GM12891 (cell line): ENCODE measurements at places on chromosomes 12 and 14.

DNA sequence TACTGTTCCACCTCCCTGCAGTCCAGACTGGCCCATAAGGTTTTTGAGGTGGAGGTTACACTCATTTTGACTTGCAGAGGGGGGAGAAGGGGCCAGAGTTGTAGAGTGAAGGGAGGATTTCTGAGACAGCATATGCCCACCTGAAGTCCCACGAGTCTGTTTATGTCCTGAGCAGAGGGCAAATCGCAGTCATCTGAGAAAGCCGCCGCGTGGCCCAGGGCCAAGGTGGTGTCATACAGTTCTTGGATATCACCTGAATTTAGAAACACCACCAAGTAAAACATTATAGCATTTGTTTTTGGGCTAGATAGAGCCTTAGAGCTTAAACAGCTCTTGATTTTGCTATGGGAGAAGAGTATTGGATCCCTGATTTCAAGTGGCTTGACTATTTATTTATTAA is 30.9 kb downstream of the TDG start:
- DNase-seq, result no peak

- no peak for DNase-seq
Measured at GRCh38 chr12:87119713-87120112, 863.5 kb upstream of the MGAT4C start.

- DNase-seq, result no peak
Measured at GRCh38 chr12:75446857-75447256, 33.7 kb upstream of the GLIPR1 start.

- DNase-seq, result no peak
Measured at GRCh38 chr12:9034095-9034494, 44.7 kb downstream of the KLRG1 start.

- DNase-seq, result no peak
Measured at GRCh38 chr12:8606890-8607289, 5.8 kb downstream of the AICDA start.

DNA sequence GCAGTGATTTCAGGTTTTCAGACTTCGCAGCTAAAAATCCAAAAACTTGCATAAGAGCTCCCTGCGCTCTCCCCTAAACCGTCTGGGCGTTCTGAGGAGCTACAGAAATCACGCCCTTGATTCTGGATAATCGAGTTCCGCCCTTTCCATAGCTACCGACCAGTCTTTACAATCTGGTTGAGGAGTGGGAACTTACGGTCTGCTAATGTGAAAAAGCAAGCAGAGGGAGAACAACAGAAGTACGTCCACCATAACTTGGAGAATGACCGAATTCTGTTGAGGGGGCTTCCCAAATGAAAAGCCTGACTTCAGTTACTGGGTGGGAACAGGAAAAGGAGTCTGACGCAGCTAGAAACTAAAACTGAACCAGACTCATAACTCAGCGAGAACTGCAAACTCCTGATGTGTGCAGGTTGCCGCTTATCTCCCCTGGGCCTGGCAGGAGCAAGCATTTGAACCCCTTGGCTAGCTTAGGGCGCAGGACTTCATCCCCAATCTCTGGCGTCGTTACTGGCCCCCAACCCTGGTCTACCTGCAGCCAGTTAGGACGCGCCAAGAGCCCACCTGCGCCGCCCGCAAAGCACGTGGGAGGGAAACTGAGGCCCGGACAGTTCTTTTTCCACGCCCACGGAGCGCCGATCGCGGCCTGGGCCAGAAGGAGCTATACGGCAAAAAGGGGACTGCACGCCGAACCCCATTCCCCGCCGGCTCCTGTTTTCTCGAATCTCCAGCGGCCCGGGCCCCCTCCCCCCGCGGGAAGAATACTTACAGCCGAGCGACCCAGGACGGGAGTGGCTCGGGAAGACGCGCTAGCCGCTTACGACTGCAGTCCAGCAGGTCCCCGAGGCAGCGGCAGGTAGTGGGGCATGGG is 838 bp downstream of the LRIG3 start:
- peak; percentile 20 for DNase-seq

DNA sequence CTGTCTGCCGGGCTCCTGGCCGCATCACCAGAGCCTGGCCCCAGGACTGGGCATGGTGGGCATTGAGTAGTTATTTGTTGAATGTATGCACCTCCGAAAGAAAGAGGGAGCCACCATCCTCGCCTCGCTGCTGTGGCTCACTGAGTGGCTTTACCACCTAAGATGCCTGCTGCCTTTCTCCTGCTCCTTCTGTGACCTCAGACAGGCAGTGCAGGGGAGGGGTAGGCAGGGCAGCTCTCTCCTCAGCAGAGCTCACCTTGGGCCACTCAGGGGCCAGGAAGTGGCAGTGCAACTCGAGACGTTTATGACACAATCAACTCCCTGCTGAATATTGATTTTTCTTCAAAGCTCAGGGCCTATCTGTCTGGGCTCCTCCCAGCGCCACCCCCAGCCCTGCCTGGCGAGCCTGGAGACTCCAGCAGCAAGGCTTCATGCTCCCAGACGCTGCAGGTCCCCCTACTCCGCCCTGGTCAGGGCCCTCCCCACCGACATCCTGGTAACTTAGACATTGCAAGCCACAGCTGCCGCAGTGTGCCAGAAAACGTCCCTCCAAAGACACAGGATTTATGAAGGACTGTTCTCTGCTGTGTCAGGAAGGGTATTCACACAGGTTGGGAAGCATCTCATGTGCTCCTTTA is 84.3 kb upstream of the DIO3 start:
- no peak for DNase-seq

DNA sequence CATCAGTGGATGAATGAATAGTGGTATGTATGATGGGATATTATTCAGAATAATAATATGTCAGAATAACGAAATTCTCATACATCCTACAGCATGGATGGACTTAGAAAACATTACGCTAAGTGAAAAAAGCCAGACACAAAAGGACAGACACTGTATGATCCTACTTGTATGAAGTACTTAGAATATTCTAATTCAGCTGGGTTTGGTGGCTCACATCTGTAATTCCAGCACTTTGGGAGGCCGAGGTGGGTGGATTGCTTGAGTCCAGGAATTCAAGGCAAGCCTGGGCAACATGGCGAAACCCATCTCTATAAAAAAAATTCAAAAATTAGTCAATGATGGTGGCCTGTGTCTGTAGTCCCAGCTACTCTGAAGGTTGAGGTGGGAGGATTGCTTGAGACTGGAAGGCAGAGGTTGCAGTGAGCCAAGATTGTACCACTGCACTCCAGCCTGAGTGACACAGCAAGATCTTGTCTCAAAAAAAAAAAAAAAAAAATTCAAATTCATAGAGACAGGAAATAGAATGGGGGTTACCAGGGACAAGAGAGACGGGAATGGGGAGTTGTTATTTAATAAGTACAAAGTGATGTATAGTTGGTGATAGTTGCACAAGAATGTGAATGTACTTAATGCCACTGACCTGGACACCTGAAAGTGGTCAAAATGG is 132.3 kb downstream of the CHST11 start:
- DNase-seq, result no peak

DNA sequence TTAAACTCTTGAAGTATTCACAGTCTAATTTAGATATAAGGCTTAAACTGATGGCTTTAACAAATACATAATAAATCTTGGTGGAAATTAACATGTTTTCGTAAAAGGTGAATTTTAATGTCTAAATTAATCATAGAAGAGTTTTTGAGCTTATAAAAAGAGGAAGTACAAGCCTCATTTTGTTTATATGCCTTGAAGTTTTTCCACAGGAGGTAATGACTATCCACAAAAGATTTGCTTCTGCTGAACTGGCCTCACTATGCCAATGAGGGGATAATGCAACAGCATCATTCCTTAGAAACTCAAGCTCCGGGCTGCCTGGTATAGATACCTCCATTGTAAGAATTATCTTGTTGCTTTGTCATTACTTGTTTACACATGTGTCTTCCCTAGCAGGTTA is 175.6 kb downstream of the DUSP6 start:
- no peak for DNase-seq

DNA sequence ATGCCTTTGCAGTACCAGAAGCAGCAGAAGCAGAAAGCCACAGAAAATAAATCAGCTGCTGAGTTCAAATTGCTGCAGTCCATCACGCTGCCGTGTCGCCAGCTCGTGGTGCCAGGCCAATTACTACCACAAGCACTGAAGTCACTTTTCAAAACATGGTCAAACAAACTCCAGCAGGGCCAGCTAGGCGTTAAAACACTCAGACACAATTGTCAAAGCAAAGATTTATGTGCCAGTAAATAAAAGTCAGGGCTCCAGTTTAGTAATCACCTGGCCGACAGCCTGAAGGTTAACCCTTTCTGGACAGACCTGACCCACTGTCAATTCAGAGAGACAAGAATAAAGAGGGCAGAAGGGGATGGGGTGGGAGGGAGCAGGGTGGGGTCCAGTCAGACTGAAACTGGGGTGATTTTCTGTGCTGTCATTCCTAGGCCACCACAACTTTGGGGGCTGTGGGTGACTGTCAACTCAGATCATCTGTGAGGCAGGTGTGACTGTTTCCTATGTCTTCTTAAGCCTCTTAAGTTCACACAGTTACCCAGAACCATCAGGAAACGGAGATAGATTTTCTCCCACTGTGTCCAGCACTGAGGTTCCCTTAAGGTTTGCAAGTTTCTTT is 109.8 kb upstream of the FUT8 start:
- no peak for DNase-seq

- DNase-seq, result no peak
Measured at GRCh38 chr14:84442521-84442920, 1087.4 kb upstream of the FLRT2 start.
